Omental fat pad (tissue), 4 donors: ENCODE measurements at places on chromosomes 13 and 19.

GRCh38 chr19:4014541-4015491 is 7.3 kb downstream of the PIAS4 start:
- DNase-seq, result no peak

GRCh38 chr13:48775804-48776203 is 122.1 kb downstream of the CYSLTR2 start:
- no peak for DNase-seq

GRCh38 chr19:21126078-21126477 is 15.8 kb upstream of the ZNF431 start:
- no peak for DNase-seq

- DNase-seq, result no peak
Observed at GRCh38 chr19:29510701-29511265, 15.0 kb upstream of the VSTM2B start.

GRCh38 chr13:31468114-31468902 is 268.5 kb downstream of the B3GLCT start:
- DNase-seq, result no peak

GRCh38 chr13:77893066-77893465 is 25.6 kb downstream of the EDNRB start:
- DNase-seq, result no peak

DNA sequence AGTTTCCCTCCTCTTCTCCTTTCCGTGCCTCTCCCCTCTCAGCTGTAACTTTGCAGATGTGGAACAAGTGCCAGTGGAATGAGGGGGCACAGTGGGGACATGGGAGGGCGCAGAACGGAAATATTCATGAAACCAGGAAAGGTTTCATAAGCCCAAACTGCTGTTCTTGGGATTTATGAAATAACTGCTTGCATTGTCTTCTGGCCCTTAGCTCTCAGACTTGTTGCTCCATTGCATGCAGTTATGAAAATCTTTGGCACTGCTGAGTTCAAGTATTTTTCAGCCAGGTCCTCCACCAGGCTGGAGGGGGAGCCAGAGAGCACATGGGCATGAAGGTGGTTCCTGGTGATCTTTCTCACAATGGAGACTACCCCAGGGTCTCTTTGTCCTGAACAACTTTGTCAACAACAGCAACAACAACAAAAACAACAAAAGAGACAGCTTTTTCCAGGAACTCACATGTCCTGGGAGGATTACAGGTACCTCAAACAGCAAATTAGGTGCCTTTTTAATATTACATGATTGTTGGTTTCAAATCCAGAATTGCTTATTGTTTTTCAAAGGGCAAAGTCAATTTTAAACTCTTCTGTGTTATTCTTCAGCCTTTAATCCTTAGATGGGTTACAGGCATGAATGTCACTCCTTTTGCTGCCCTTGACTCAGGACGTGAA is 1.5 kb downstream of the RGCC start:
- no peak for DNase-seq

DNA sequence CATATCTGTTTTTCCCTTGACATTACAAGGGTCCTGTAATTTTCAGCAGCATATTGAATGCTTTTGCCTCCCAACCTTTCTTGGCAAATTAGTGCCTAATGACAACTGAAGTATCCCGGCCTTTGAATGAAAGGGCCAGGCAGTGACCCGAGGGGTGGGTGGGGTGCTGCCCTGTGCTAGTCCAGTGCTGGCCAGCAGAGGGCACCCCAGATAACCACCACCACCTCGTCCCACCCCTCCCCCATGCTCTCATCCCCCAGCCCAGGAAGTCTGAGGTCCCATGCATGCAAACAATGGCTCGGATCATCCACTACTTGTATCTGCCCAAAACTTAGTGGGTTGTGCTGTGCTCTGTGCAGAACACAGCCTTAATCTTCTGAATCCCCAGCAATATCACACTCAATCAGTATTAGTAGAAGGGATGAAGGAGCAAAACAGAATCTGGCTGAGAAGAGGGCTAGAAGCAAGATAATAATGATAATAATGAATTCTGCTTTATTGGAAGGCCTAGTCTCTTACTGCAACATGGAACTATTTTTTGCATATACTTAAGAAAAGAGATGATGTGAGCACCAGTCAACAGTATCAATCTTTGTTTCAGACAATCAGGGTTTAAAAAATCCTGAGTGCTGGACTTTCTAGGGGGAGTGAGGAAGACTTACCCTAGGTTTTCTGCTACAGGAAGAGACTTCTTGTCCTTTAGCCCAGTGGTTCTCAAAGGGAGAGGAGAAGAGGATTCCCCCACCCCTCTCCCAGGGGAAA is 3.8 kb downstream of the ATP12A start:
- peak; percentile 36 for DNase-seq

DNA sequence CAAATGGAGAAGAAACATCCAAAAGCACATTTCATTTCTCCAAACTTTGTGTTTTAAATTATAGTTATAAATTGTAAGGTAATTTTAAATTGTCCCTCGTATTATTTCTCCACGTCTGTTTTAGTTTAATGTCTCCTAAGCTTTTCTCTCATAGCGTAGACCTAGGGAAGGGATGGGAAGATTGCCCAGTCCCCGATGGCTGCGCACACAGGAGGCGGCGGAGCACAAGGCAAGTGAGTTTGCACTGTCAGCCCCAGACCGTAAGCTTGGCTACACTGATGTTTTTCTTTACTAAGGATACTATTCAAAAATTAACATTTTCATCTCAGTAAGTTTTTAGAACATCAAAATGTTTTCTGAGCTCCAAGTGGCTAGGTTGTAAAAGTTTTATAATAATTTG is 72.3 kb downstream of the GPR12 start:
- DNase-seq, result no peak

DNA sequence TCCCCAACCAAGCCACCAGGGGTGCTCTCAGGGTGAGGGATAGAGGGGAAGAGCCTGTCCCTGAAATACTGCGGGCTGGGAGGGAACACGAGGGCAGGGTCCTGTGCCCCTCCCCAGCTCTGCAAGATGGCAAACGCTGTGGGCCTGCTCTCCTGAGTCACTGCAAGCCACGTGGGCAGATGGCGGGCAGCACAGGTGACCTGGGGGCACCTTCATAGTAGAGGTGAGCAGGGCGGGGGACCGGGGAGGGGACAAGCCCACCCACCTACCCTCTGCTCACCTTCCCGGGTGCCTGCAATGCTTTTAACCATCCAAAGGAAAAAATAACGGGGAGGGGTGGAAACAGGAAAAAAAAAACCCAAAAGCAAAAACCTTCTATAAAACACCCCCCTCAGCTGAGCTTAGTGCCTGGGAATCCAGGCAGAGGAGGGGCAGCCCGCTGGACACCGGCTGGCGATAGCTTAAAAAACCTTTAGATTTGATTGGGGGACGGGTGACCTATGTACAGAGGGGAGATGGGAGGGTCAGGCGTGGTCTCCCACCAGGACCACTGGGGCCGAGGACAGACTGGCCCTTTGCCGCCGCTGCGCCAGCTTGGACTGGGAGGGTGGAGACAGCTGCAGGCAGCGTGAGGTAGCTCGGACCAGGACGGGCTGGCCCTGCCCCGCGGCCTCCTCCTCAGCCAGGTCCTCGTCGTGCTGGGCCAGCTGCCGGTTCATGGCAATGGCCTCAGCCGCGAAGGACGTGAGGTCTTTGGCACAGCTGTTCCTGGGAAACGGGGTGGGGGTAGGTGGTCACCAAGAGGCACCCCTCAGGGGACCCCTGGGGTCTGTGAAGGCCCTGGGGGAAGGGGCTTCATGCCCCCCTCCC is 11.7 kb downstream of the MKNK2 start:
- no peak for DNase-seq

GRCh38 chr13:37934339-37935191 is 65.0 kb upstream of the TRPC4 start:
- DNase-seq, result no peak

GRCh38 chr13:55155046-55155445 is 1985.7 kb upstream of the PRR20A start:
- no peak for DNase-seq

GRCh38 chr13:61954092-61954491 is 538.4 kb upstream of the PCDH20 start:
- DNase-seq, result no peak

GRCh38 chr13:65143920-65144319 is 2086.2 kb downstream of the PCDH9 start:
- no peak for DNase-seq

GRCh38 chr13:98315902-98316301 is 138.8 kb upstream of the RNF113B start:
- DNase-seq, result no peak

GRCh38 chr19:56026769-56027168 is 40.2 kb downstream of the NLRP5 start:
- no peak for DNase-seq

GRCh38 chr13:27622102-27622820 is 569 bp downstream of the POLR1D start:
- DNase-seq, result no peak

GRCh38 chr13:95033890-95034289 is 267.4 kb downstream of the ABCC4 start:
- no peak for DNase-seq

- no peak for DNase-seq
Observed at GRCh38 chr19:3977242-3978143, 6.6 kb upstream of the DAPK3 start.

- no peak for DNase-seq
Observed at GRCh38 chr13:30442926-30443325, 20.6 kb downstream of the UBE2L5 start.

DNA sequence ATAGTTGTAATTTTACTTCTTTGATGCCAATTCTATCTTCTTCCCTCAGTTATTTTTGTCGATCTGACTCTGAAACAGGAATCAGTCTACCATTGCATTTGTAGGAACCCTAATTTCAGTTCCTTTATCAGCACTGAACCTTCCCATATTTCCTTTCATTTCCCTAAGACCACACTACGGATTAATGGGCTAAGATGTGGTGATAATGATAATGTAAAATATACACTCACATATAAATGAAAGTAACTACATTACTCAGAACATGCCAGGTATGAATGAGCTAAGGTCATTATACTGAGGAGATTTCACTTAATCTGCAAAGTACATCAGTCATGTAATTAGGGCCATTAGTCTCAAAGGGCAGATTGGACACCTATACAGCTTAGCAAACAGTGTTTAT is 60.2 kb upstream of the RFC3 start:
- no peak for DNase-seq

DNA sequence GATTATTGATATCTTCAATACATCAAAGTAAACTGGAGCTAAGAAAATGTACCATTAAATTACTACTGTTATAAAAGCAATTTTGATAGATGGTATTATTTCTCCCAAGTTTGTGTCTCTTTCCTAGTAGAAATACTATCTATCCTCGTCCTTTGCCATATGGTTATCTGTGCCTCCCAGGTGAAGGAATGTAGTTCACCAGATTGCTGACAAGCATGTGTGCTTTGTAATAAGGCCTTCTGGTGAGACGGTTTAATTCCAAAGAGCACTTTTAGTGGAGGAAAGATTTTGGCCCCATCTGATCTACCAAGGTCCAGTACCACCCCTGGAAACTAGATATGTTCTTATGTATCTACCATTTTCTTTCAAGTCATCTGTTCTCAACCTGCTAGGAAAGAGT is 243.6 kb downstream of the DLEU7 start:
- DNase-seq, result no peak

DNA sequence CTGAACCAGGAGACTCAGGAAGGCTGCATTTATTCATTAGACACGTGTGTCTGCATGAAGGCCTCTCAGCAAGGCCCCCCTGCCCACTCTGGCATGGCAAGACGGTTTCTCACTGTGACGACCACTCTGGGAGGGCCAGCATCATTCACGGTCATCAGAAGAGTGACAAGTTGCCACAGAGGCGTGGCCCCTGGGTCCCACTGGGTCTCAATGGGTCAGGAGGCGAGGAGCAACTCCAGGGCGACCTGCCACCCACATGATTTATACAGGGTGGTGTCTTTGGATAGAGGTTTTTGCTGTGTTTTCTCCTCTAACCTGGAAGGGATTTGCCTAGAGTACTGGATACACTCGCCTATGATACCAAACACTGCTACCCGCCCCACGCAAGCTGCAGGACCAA is 60.7 kb downstream of the KLF2 start:
- no peak for DNase-seq

DNA sequence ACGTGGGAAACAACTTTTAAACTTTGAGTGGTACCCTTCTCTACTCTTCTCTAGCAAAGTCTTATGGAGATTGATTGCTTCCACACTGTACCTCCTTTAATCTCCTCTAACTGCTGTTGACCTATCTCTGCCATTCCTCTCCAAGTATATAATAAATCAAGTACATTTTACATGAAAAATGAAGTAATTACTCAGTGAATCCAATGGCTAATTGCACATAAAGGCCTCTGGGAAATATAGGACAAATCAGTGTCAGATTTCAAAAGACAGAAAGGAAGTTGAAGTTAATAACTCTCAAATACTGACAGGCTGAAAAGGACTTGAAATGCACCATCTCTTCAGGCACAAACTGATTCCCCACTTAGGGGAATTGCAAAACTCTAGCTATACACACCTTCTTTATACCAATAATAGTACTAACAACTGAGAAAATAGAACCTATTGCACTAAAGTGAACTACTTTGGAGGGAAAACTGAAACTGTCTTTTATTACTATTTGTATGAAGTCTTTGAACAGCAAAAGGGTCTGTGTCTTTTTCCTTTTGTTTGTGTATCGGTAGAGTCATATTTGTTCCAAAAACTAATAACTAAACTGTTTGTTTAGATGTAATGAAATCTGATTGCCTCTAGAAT is 701.1 kb downstream of the PCDH9 start:
- DNase-seq, result no peak

DNA sequence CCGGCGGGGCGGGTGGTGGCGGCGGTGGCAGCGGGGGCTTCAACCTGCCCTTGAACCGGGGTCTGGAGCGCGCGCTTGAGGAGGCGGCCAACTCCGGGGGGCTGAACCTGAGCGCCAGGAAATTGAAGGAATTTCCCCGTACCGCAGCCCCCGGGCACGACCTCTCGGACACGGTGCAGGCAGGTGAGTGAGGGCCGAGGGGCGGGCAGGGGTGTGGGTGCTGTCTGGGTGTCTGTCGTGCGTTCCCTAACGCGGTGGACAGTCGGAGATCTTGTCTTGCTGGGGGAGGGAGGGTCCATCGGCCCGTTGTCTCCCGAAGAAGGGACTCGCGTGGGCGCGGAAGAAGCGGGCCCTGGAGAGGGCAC is 533 bp downstream of the LRCH1 start:
- no peak for DNase-seq

- DNase-seq, result no peak
Observed at GRCh38 chr13:84997858-84998257, 801.4 kb downstream of the SLITRK6 start.

- DNase-seq, result no peak
Observed at GRCh38 chr13:86581706-86582105, 782.5 kb upstream of the SLITRK6 start.

- DNase-seq, result no peak
Observed at GRCh38 chr13:78540058-78540457, 63.3 kb downstream of the POU4F1 start.

DNA sequence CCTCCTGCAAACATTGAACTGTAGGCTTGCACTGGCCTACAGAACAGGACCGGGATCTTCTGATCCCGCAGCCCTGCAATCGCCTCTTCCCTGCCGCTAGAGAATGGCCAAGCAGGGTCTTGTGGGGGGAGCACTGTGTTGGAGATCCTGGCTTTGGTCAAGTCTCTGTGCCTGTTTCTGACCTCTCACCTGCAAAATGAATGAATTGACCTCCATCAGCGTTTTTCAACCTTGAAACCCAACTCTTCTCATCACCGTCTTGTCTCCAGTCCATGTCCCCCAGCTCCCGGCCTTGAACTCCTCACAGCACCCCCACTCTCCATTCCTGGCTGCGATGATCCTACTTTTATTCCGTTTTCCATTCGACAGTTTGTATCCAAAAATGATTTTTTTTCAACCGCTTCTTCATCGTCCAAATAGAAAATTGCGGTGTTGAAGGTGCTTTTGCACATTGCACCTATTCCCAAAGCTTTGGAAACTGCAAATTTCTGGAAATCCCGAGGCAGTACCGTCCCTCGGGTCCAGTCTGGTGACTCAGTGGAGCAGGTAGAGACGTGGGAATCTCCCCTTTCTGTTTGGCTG is 2.0 kb downstream of the MYO9B start:
- DNase-seq, result no peak
